Stimulated activated CD4-positive, alpha-beta T cell treated with anti-CD3 and anti-CD28 coated beads, TNF-alpha, amount 100 ng/mL, for 4 hours (primary cell): ENCODE measurements at places on chromosomes 12 and 14.

DNA sequence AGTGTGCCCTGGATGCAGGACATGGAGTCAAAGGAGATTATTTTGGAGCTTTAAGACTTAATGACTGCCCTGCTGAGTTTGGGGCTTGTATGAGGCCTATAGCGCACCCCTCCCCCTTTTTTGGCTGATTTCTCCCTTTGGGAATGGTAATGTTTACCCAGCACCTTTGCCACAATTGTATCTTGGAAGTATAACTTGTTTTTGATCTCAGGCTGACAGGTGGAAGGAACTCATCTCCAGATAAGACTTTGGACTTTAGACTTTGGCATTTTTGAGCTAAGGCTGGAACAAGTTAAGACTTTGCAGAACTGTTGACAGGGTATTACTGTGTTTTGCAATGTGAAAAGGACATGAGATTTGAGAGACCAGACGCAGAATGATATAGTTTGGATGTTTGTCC lies 110.5 kb downstream of the DERA start:
- no peak for DNase-seq

GRCh38 chr14:68788996-68789820 lies 3.7 kb downstream of the ZFP36L1 start:
- DNase-seq, result peak; percentile 72

GRCh38 chr14:42980419-42980818 lies 1373.7 kb downstream of the LRFN5 start:
- DNase-seq, result no peak

- no peak for DNase-seq
Observed at GRCh38 chr12:47247418-47247817, 167.7 kb upstream of the AMIGO2 start.

GRCh38 chr14:101394374-101394773 lies 166.9 kb upstream of the DIO3 start:
- DNase-seq, result no peak

DNA sequence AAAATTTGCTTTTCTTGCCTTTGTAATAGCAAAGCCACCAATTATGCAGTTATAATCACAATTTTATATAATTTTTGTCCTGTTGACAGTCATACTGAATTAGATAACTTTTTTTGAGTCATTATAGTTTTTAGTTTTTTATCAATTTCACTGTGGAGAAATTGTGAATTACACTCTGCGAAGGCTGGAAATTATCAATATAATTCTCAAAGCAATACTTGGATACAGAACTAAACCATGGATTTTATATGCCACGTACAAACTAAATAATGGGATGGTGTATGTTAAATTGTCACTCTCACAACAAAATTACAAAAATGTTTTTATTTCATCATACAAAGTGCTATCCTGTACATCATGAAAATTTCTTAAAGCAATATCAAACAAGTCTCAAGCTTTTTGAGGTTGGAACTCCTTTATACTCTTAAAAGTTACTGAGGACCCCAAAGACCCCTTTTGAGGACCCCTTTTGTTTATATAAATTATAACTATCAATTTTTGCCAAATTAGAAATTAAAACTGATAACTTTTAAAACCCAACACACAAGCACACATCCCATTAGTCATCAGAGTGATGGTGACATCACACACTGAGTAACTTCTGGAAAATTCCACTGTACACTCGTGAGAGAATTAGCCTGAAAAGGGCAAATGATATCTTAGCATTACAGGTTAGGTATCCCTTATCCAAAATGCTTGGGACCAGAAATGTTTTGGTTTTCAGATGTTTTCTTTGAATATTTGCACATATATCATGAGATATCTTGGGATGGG lies 19.8 kb upstream of the AQP2 start:
- DNase-seq, result no peak

DNA sequence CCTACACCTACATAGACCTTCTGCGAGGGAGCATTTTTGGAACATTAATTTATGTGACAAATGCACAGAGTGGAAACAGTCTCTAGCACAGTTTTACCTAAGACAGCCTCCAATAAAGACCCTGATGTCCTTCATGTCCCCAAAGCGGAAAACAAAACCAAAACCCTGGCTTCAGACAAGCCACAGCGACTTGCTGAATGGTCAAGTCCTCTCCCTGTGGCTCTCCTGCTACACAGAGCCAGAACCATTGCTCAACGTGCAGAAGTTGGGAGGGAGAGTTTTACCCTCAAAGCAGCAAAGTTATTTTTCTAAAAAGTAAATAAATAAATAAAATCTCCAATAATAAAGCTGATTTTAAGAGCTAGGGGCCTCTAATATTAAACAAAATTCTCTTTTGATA lies 135.0 kb upstream of the TMEM132C start:
- no peak for DNase-seq

GRCh38 chr14:83163016-83163415 lies 1629.4 kb upstream of the SEL1L start:
- DNase-seq, result no peak
